ENCODE measurements at places on chromosomes 1 and 21. TPM values are rescaled to one million over a fixed set of nuclear protein-coding genes. Genes with fewer than 3 reads are reported as not detected.

DNA sequence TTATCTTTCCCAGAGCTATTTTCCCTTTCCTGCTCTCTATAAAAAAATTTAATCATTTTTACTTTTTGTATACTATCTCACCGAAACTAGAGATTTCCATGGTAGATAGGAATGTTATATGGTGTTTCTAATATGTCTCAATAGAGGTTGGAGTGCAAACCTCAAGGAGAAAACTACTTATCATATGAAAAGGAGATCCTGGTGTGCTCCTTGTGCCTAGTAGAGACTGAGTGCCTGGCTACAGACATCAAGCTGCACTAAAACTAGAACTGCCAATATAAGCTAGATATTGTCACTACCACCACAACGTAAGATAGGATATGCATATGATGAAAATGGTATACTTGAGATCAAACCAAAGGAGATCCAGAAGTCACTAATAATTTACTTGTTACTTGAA lies 67.0 kb downstream of the RGS18 start:
- no peak for DNase-seq

GRCh38 chr1:75430526-75430925 lies 180.4 kb downstream of the SLC44A5 start:
- no peak for DNase-seq

Gene PTCH2
- total RNA-seq, result 0.72 TPM

DNA sequence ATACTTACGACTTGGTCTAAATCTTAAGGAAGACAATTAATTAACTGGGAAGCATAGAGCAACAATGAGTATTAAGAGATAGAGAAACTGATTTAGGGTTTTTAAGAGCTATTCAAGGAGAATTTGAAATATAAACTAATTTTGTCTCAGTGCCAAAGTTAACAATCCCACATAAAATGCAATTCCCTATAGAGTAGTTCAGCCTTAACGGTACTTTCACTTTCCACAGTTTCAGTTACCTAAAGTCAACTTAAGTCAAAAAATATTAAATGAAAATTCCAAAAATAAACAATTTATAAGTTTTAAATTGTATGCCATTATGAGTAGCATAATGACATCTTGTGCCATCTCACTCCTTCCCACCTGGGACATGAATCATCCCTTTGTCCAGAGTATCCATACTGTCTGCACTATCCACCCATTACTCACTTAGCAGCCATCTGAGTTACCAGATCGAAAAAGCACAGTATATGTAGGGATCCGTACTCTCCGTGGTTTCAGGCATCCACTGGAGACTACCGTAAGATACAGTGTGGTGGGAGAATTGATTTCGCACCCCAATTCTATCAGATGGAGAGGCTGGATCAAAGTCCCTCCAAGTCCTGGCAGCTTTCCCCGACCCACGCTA lies 4.8 kb upstream of the SARS1 start:
- DNase-seq, result no peak
